ENCODE measurements at places on chromosomes 6 and 20. TPM values are rescaled to one million over a fixed set of nuclear protein-coding genes. Genes with fewer than 3 reads are reported as not detected.

Gene PGC
- not detected for total RNA-seq

GRCh38 chr6:123838505-123839234 lies 35.0 kb downstream of the NKAIN2 start:
- DNase-seq, result no peak

- DNase-seq, result no peak
Observed at GRCh38 chr6:16088409-16088808, 40.5 kb upstream of the MYLIP start.

DNA sequence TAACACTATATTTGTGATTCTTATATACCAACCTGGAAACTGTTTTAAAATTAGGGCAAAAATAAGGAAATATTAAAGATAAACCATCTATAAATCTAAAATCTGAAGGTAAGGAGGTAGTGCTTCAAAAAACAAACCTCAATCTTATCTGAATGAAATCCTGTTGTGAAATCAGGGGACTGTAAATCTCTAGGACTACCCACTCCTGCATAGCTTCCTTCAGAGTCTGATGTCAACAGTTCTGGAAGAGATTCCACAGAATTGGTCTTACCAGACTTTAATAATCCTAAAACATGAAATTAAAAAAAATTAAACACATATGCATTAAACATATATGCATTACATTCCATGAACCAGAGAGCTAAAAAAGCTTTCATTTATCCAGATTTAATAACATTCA lies 51.4 kb downstream of the IBTK start:
- DNase-seq, result no peak

DNA sequence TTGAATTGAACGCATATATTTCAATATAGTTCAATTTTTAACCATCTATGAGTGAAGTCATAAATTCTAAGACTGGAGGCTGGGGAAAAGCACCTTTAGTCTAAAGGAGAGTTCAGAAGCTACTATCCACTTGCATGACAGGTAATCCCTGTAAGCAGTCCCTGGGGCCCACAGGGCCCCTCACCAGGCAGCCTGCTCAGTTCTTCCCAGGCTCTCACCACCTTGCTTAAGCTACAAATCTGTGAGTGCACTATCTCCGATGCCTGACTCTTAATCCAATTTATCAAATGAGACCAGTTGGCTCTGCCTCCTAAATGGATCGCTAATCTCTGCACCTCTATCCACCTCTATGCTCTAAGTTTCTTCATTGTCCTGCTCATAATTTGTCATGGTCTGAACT lies 413.8 kb downstream of the PTPRT start:
- no peak for DNase-seq

All from activated CD4-positive, alpha-beta memory T cell treated with anti-CD3 and anti-CD28 coated beads, Interleukin-2, amount 10 ng/mL, durations not matched to agents 7 days and 5 days (primary cell).